ACHN (cell line): ENCODE measurements at places on chromosomes 1 and 21.

GRCh38 chr1:221839782-221840395, 98.0 kb upstream of the DUSP10 start:
- peak; percentile 24 for DNase-seq

DNA sequence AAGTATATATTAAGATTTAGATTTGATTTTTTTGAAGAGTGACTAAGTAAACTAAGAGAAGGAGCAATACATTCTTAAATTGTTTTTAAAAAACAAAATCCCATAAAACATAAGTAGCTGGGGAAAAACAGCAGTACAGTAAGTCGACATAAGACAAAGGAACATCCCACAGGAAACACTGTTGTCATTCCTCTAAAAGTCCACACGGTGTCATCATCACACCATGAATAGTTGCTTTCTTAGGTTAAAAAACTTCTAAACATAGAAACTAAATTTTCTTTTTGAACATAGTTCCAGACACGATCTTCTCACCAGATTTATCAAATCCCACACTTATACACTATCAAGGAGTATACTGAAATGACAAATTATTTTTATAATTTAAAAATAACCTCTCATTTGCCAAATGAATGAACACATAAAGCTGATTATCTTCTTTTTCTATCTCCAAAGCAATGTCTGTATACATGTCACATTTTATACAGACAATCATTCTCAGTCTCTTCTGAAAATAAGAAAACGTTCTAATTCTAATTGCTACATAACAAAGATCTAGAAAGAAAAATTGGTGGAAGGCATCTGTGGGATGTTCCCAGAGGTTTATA, 15.8 kb downstream of the ODF2L start:
- DNase-seq, result peak; percentile 62

- no peak for DNase-seq
Observed at GRCh38 chr21:18424276-18424675, 20.7 kb upstream of the TMPRSS15 start.

DNA sequence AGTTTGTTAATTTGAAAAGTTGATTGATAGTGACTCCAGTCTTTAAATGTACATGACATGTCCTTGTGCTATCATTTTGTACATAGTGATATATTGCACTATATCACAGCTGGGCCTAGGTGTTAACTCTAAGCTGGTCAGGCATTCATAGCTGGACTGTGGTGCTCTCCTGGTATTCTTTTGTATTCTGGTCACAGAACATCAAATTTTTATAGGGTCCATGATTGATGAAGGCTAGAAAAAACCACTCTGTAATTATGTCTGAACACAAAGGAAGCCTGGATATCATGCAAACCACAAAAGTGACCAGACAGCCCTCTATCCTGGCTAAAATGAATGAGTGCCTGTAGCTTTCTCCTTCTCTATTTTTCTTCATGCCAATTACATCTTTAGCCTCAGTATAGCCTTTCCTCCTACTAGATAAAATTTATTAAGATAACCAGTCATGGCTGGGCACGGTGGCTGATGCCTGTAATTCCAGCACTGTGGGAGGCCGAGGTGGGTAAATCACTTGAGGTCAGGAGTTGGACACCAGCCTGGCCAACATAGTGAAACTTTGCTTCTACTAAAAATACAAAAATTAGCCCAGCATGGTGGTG, 134.9 kb upstream of the B3GALT2 start:
- DNase-seq, result no peak

DNA sequence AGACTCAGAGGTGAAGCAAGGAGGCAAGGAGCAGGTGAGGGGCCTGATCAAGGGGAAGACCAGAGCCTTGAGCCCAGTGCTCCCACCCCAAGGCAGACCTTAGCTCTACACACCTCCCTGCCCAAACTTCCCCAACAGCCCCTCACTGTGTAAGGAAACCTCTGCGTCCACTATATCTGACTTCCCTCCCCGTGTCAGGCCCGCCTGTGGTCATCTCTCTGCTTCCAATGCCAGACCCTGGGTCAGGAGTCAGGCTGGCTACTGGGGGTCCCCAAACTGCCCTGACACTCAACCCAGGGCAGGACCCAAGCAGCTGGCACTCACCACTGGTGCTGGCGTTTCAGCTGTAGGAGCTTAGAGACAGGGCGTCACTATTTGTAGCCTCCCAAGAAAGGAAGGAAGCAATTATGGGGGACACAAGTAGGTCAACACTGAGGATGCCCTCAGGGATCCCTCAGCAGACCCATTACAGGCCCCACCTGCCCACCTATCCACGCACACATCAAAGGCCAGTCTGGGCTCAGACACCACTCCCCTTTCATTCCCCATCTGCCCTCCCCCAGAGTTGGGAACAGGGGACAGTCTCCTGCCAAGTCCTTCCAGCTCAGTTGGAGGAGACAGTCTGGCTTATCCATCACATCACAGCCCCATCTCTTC, 811 bp upstream of the S100A3 start:
- DNase-seq, result no peak

DNA sequence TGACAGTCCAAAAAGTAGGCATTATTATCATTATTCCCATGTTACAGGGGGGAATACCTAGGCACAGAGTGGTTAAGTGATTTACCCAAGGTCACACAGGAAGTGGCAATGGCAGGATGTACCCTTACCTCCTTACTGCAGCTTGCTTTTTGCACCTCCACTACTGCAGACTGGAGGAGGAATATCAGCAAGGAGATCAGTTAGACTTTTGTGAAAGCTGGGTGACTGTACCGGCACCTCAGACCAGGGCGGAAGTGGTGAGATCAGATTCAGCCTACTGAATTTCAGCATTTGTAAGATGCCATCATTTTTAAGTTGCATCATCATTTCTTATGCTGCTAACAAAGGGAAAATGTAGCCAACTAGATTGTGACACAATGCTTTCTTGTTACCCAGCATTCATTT, 4.5 kb downstream of the ADARB1 start:
- no peak for DNase-seq

- peak; percentile 89 for DNase-seq
Observed at GRCh38 chr1:109263597-109264378, 14.4 kb downstream of the CELSR2 start.

DNA sequence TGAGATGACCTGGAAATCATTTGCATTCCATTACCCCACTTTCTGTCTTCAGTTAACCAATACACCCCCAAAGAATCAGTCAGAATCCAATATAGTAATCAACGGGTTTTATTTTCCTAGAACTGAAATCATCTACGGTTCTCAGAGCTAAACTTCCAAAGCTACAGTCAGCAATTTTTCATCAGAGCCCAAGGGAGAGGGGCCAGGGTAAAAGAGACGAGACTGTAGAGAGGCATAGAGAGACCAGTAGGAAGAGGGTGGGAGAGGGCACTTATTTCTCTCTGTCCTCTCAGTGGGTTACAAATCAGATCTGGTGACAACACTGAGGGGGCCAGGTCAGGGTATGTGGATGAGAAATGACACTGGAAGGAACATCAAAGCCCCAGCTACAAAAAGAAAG, 1.1 kb upstream of the MRPL24 start:
- no peak for DNase-seq

DNA sequence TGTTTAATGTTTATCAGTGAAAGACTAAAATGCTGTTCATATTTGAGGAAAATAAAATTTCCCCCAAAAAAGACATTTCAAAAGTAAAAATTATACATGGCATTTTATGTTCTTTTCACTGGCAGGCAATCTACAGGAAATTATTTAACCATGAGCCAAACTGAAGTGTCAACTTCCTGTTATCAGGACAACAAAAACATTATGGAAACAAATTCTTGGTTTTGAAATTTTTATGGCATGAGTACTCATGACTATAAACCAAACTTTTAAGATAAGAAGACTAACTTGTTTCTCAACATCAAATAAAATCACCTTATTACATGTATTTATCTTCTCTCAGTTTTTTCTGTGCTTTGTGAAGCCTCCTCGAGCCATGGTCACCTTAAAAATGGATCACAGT, 698.6 kb downstream of the LTN1 start:
- DNase-seq, result no peak

GRCh38 chr1:216804111-216804510, 80.9 kb upstream of the ESRRG start:
- no peak for DNase-seq

DNA sequence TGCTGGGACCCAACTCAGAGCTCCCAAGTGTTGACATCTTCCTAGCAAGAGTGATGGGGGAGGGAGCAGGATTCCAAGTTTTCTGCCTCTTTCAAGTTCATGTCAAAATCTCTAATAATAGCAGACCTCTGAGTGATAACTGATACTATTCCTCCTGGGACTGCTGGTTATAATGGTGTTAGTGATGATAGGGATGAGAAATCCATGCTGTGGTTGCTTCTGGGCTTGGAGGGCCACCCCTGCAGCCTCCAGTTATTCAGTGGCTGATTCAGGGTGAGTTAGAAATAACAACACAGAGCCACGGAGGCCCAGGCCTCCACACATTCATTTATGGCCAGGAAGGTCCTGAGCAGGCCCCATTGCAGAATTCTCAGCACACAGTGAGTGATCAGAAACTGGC, 40.6 kb upstream of the ARTN start:
- DNase-seq, result no peak

DNA sequence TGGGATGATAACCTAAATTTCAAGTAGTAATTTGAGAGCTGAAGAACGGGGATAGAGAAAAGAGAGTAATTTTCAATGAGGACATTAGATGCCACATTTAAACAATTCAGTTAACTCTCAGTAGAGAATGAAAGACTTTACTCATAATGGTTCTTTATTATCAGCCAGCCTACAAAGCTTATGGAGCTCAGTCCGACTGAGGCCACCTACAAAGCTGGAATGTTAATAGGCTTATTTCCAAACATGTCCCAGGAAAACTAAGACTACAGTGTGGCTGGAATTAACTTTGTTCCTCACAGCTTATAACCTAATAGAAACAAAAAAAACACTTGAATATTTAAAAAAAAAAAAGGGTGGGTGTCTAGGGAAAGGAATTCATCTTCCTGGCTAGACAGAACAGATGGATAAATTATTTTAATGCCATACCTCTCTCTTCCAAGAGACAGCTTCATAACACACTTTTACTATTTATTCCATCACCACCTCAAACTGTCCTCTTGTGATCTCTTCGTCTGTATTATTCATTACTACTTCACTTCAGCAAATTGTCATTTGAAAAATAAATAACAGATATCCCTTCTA, 9.8 kb downstream of the SLC19A2 start:
- no peak for DNase-seq

GRCh38 chr21:42093991-42094421, 22.9 kb downstream of the UMODL1 start:
- peak; percentile 89 for DNase-seq

- DNase-seq, result no peak
Observed at GRCh38 chr1:208349694-208350330, 105.6 kb upstream of the PLXNA2 start.

DNA sequence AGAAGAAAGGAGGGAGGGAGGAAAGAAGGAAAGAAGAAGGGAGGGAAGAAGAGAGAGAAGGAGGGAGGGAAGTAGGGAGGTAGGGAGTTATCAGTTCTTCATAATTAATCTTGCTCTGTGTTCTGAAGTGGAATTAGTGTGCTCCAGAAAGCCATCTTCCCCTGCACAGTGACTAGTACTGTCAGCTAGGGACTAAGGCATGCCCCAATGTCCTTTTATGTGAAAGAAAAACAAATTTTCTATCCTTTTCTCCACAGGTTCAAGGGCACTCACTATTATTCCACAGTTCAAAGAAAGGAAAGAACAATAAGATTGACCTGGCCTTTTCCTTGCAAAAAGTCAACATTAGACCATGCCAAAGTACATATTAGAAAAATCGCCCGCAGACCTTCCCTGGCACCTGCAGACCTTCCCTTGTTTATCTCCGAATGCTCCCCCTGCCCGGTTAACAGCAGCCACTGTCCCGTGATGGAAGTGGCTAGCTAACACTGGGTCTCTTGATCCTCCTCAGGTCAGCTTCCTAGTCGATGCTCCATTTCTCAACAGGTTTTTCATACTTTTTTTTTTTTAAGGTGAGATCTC, 107.2 kb upstream of the EDEM3 start:
- no peak for DNase-seq

- no peak for DNase-seq
Observed at GRCh38 chr1:11788549-11789053, 17.2 kb downstream of the MTHFR start.

DNA sequence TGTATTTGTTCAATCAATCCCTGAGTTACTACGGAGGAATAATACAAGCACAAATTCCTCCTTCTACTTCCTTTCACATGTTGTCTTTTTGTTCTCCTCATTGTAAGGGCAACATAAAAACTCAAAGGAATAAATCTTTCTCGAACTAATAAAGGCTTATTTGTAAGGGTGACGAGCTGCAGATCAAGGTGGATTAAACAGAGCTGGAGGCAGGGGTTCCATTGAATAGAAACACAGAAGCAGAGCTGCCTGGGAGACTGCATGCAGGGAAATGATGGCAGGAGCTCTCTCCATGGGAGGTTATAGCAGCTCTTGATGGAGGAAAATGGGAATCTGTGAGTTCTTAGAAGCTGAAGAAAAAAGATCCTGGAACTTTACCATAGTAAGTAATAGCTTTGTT, 160.2 kb downstream of the CYYR1 start:
- DNase-seq, result no peak

GRCh38 chr1:70922196-70922595, 125.4 kb downstream of the PTGER3 start:
- DNase-seq, result no peak

DNA sequence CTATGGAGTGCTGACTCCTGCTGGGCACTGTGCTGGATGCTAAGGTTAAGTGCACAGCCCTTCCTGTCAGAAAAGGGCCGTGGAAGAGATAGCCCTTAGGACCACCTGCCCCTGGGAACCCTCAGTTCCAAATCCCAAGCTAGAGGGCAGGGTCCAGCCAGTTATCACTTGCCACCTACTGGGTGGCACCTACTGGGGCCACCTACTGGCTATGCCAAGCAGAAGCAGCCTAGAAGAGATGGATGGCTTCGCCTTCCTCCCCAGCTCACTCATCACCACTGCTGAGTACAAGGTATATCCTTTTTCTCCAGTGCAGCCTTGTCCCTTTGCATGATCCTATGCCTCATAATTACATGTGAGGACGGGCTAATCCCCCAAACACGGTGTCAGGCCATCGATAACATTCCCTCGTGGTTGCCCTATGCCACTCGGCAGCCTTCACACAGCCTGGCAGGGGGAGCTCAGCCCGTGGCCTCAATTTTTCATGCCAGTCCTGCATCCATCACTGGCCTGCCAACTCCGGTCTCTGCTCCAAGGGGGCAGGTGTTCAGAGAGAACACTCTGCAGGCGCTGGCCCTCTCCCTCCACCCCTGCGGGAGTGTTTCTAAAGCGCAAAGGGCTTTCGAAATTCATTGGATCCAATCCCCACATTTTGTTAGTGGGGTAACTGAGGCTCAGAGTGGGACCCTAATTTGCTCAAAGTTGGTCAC, 49.0 kb downstream of the SYT2 start:
- DNase-seq, result peak; percentile 21

- peak; percentile 79 for DNase-seq
Observed at GRCh38 chr1:191963286-191963685, 195.0 kb upstream of the RGS18 start.

DNA sequence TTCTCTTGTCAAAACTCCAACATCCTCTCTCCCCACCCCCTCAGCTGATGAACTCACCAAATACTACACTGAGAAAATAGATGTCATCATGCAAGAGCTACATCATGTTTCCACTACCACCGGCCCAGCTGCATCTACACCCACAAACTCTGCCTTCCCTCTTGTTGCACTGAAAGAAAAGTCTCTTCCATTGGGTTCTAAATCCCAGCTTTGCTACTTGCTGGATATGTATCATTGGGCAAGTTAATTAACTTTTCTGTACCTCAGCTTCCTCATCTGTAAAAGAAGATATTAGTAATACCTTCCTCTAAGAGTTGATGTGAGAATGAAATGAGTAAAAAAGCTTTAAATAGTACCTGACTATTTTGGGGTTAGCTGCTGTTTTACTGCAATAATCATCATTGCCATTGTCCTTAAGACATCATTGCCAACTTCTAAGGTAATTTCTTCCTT, 108.6 kb downstream of the OLFML2B start:
- no peak for DNase-seq
